Sigmoid colon (tissue), 7 donors: ENCODE measurements at places on chromosomes 5 and 9. TPM values are rescaled to one million over a fixed set of nuclear protein-coding genes. Genes with fewer than 3 reads are reported as not detected.
A peak's percentile ranks its signal among the peaks of the same experiment; 100 is the strongest.

Gene EMB
- total RNA-seq = 13.2 TPM

Gene SHROOM1
- 8.6 TPM for total RNA-seq

Gene NPR3
- total RNA-seq = 5.0 TPM

Gene C9orf153
- total RNA-seq = 0.99 TPM

Gene ISCA1
- total RNA-seq = 64.9 TPM

Gene ZNF474
- not detected for total RNA-seq

Gene WDR38
- not detected for total RNA-seq

DNA sequence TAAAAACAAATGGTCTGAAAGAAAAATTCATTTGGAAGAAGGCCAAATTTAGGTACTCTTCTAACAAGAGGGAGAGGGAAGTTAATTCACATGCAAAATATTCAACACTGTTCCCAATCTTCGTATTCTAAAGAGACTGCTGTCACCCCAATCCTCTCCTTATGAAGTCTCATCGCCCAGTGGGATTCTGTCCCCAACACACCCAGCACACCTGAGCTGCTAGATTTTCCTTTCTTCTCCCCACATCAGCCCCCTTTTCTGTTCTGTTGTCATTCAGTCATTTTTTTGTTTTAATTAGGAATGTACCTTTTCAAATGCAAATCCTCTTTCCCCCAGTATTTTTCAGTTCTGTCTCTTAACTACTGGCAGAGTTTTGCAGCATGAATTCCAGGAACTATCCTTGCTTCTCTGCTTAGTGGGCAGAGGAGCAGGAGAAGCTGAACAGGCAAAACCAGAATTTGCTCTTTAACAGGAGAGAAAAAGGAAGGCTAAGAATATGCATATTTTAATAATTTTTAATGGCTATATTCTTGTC, 366.9 kb downstream of the MAN2A1 start:
- H3K36me3 ChIP-seq = no peaks in the 10 kb centered on the region
- H3K27ac ChIP-seq = no peak overlapping the region
- no peak for DNase-seq

GRCh38 chr5:121968910-121969607, 7.3 kb downstream of the SRFBP1 start:
- H3K27me3 ChIP-seq = no peaks in the 10 kb centered on the region
- H3K27ac ChIP-seq = peak overlapping the region; percentile 48
- no peak overlapping the region for H3K4me3 ChIP-seq
- H3K36me3 ChIP-seq = no peaks in the 10 kb centered on the region
- no peaks in the 10 kb centered on the region for H3K4me1 ChIP-seq
- no peak for DNase-seq

GRCh38 chr5:142171270-142171669, 62.7 kb downstream of the NDFIP1 start:
- H3K27ac ChIP-seq = no peak overlapping the region
- H3K4me3 ChIP-seq = no peak overlapping the region
- no peak for DNase-seq
- H3K27me3 ChIP-seq = no peaks in the 10 kb centered on the region

- H3K36me3 ChIP-seq = no peaks in the 10 kb centered on the region
- H3K4me1 ChIP-seq = peaks cover 11% of the 10 kb centered on the region
- H3K4me3 ChIP-seq = no peak overlapping the region
- no peak overlapping the region for H3K27ac ChIP-seq
Observed at GRCh38 chr5:111548348-111548950, 36.1 kb upstream of the STARD4 start.

- no peak for DNase-seq
- no peak overlapping the region for H3K4me3 ChIP-seq
- H3K4me1 ChIP-seq = no peaks in the 10 kb centered on the region
- H3K27me3 ChIP-seq = no peaks in the 10 kb centered on the region
- H3K27ac ChIP-seq = no peak overlapping the region
- no peaks in the 10 kb centered on the region for H3K36me3 ChIP-seq
Observed at GRCh38 chr9:38145526-38146053, 76.6 kb upstream of the SHB start.

GRCh38 chr9:91120200-91120599, 241.5 kb downstream of the AUH start:
- no peak for DNase-seq
- no peaks in the 10 kb centered on the region for H3K27me3 ChIP-seq
- no peaks in the 10 kb centered on the region for H3K36me3 ChIP-seq
- H3K27ac ChIP-seq = peak overlapping the region; percentile 71
- H3K4me3 ChIP-seq = no peak overlapping the region

DNA sequence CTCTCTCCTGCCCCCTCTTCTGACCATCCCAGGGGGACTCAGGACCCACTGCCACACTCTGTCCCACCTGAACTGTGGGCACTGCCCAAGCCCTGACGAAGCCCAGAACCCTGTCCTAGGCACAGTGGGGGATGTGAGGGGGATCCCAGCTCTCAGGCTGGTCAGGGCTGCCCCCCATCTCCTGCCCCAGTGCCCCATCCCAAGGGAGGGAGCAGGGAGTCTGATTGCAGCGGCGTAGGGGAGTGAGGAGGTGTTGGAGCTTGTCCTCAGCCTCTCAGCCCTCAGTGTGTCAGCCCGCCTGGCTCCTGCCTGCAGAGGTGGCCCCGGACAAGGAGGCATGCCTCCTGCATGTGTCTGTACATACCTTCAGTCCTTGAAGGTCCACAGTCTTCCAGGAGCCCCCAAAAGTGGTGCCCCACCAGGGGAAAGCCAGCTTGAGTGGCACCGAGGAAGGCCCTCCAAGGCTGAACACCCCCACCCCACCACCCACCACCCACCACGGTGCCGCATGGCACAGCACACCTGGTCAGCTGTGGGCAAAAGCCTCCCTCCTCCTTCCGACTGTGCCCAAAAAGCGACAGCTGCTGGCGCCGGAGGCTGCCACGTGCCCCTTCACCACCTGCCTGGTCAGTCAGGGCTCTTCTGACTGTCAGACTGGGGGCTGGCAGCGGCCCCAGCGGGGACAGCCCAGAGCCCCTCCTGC, 930 bp downstream of the SARDH start:
- H3K27ac ChIP-seq = no peak overlapping the region
- H3K4me3 ChIP-seq = no peak overlapping the region
- no peaks in the 10 kb centered on the region for H3K27me3 ChIP-seq

DNA sequence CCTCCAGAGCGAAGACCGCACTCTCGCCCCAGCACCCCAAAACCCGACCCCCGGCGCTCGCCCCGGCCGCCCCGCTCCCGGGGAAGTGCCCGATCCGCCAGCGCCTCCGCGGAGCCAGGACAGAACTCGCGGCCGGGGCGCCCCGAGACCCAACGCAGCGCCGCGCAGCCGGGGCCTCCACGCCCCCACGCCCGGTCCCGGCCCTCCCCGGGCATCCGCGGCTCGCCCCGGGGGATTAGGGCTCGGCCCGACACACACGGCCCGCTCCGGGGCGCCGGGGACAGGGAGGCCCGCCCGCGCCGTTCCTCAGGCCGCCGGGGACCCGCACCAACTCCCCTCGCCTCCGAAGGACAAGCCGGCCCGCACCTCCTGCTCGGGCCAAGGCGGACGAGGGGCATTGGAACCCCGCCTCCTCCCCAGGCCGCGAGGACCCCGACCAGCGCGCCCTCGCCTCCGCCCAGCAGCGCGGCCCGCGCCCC, 544 bp downstream of the FNBP1 start:
- no peaks in the 10 kb centered on the region for H3K4me1 ChIP-seq
- H3K27me3 ChIP-seq = no peaks in the 10 kb centered on the region
- H3K4me3 ChIP-seq = peak overlapping the region; percentile 90
- H3K27ac ChIP-seq = peak overlapping the region; percentile 99
- peak; percentile 70 for DNase-seq

DNA sequence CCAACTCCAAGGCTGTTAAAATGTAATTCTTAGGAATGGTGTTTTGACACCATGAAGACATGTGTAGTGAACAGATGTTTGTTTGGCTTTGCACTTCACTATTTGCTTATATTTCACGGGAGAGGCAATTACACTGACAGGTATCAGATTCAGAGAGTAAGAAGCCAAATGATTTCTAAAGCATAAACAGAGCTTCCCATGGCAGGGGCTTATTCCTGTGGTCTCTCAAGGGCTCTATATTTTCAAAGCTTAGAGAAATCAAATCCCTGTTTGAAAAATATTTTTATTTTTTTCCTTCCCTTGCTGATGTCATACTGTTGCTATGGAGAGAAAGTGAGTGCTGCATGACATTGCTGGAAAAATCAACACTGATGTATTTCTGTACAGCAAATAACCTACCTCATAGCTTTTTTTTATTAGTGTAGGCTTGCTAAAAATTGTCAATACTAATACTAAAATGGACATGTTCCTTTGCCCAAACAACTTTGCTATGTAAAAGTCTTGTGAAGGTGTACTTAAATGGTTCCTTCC, 161.4 kb downstream of the GIN1 start:
- no peak overlapping the region for H3K27ac ChIP-seq
- H3K27me3 ChIP-seq = no peaks in the 10 kb centered on the region
- DNase-seq = no peak

DNA sequence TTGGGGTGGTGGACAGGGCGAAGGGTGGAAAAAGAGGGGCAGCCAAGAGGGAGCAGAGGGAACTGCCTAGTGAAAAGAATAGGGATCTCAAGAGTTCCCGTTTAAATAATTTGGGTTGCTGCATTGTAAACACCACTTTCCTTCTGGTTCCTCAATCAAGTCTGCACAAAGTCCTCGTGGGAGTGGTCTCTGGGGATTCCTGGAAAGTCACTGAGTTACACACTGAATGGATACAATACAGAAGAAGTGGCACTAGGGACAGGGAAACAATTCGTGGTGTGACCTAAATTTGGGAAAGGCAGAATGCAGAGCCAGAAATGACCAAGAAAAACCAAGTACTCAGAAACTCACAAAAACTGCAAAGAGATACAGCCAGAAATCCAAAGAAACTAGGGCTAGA, 161.7 kb downstream of the CDK5RAP2 start:
- peaks cover 6% of the 10 kb centered on the region for H3K36me3 ChIP-seq
- H3K27me3 ChIP-seq = no peaks in the 10 kb centered on the region
- H3K4me1 ChIP-seq = no peaks in the 10 kb centered on the region
- H3K27ac ChIP-seq = no peak overlapping the region
- no peak overlapping the region for H3K4me3 ChIP-seq

DNA sequence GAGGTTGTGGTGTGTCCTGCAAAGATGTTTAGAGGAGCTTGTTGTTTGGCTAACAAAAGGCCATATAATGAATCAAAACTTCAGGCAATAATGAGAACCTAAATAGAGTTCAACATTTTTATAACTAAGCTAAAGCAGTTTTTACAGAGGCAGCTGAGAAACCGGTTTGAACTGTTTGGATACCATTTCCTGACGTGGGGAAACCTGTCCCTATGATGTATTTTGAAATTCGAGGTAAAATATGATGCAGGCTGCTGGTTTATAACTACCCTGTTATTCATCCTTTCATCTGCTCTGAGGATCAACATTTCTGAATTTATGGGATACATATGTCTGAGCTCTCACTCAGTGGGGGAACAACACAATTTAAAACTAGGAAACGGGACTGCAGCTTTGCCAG, 289.5 kb upstream of the IRX2 start:
- H3K4me3 ChIP-seq = no peak overlapping the region
- no peak for DNase-seq
- no peaks in the 10 kb centered on the region for H3K27me3 ChIP-seq
- H3K27ac ChIP-seq = no peak overlapping the region

DNA sequence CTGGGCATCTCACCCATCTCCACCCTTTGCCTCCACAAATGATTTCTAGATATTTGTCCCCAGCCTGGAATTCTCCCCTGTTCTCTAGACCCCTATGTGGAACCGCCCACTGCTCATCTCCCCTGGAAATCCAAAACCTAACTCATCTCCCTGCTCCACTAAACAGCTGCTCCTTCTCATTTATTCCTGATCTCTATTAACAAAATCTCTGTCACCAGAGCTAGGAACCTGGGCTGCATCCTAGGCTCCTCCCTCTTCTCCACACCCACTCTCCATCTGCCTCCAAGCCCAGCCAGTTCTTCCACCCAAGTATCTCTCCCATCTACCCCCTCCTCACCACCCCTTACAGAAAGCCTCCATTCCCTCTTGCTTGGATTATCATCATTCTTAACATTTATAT, 24.0 kb upstream of the SYNPO start:
- no peaks in the 10 kb centered on the region for H3K36me3 ChIP-seq
- peak overlapping the region; percentile 66 for H3K27ac ChIP-seq
- DNase-seq = no peak
- peaks cover 55% of the 10 kb centered on the region for H3K4me1 ChIP-seq
- no peak overlapping the region for H3K4me3 ChIP-seq

DNA sequence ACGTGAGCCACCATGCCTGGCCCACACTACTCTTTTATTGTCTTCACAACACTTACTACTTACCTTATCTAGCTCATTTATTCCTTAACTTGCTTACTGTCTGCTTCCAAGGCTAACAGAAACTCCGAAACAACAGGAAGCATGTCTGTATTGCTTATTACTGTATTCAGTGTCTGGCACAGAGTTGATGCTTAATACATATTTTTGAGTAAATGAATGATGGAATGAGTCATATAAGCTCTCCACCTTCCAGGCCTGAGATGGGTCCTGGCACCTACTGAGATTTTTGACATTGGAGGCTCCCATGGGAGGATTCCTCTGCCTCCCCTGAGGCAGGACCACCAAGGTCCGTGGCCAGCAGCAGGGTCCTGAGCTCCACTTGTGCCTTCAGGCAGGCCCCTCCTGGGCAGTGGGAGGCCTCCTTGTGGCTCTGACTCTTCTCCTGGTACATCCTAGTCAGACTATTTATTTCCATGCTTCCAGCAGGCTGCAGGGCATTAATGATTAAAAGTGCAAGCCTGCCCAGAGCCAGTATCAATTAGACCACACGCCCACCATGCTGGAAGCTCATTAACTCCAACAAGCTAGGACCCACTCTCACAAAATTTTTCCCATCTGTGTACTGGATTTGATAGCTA, 76.5 kb upstream of the CTNNA1 start:
- no peaks in the 10 kb centered on the region for H3K4me1 ChIP-seq
- H3K4me3 ChIP-seq = no peak overlapping the region
- no peak for DNase-seq
- H3K27ac ChIP-seq = no peak overlapping the region
